Activated naive CD8-positive, alpha-beta T cell treated with anti-CD3 and anti-CD28 coated beads, Interleukin-2, amount 10 ng/mL, durations not matched to agents 7 days and 5 days (primary cell): ENCODE measurements at places on chromosomes 7 and 10.

DNA sequence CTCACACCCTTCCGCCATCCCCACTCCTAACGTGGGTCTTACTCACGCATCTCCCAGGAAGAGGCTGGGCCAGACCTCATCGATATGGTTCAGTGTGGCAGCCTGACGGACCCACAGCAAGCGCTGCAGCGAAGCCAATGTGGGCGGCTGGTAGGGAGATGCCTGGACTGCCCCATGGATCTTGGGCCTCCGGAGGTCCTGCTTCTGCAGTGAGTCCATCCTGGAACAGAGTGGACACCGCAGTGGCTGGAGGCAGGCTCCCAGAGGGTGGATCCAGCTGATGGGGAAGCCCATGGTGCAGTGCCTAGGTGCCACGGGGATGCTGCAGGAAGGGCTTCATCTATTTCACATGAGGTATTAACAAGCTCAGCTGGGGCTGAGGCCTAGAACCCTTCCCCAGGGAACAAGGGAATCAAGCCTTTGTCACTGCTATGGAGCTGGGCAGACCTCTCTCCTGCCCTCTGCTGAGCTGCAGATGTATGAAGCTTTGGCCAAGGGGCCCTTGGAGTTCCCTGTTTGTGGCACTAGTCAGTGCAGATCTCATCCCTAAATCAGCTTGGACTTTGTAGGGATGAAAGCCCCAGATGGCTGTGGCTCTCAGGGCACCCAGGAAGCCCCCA lies 13.7 kb upstream of the SAMD8 start:
- no peak overlapping the region for H3K4me3 ChIP-seq
- peaks cover 5% of the 10 kb centered on the region for H3K4me1 ChIP-seq
- no peaks in the 10 kb centered on the region for H3K36me3 ChIP-seq
- no peaks in the 10 kb centered on the region for H3K27me3 ChIP-seq
- no peak overlapping the region for H3K27ac ChIP-seq

GRCh38 chr10:49741108-49741995 lies 20.8 kb downstream of the OGDHL start:
- H3K27me3 ChIP-seq = no peaks in the 10 kb centered on the region
- H3K4me3 ChIP-seq = no peak overlapping the region
- no peaks in the 10 kb centered on the region for H3K36me3 ChIP-seq

DNA sequence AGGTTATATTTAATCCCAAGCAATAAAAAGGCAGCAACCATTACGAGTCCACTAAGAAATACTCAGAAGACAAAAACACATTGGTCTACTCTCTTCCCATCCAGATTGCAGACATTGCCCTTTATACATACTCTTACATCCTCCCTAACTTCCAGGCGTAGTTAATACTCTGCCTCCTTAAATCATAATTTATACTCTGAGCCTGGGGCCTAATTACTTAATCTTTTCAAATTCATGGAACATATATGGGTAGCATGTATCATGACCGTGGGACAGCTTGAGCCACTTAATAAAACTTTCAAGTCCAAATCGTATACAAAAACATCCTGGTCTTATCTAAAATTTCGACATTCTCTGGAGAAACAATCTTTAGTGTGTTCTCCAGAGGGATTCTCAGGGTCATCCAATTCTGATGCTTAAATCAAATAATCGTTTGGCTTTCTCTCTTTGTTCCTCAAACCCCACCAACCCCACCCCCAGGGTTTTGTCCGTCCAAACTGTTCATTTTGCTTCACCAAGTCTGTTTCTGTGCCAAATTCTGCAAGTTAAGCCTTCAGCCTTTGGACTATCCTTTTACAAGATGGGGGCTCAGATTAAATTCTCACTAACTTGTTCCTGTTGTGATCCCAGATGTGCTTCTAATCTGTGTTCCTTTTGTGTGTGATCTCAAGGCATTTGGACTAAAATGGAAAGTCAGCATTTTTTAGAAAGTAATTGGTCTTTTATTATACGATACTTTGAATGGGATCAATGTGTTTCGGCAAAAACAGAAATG lies 86.4 kb downstream of the ADAM12 start:
- no peaks in the 10 kb centered on the region for H3K36me3 ChIP-seq
- no peak overlapping the region for H3K4me3 ChIP-seq
- no peak overlapping the region for H3K27ac ChIP-seq
- no peaks in the 10 kb centered on the region for H3K4me1 ChIP-seq

- no peaks in the 10 kb centered on the region for H3K27me3 ChIP-seq
- H3K4me1 ChIP-seq = peaks cover 7% of the 10 kb centered on the region
- H3K4me3 ChIP-seq = no peak overlapping the region
- no peak overlapping the region for H3K27ac ChIP-seq
These were observed 58.6 kb downstream of the ZMIZ1 start for GRCh38 chr10:79127151-79127961.

- H3K27me3 ChIP-seq = no peaks in the 10 kb centered on the region
- no peak overlapping the region for H3K27ac ChIP-seq
- H3K36me3 ChIP-seq = no peaks in the 10 kb centered on the region
- no peak for DNase-seq
- H3K4me1 ChIP-seq = no peaks in the 10 kb centered on the region
These were observed 195.3 kb downstream of the FZD1 start for GRCh38 chr7:91459539-91459938.
